Activated gamma-delta T cell (primary cell): ENCODE measurements at places on chromosomes 5 and 9.

DNA sequence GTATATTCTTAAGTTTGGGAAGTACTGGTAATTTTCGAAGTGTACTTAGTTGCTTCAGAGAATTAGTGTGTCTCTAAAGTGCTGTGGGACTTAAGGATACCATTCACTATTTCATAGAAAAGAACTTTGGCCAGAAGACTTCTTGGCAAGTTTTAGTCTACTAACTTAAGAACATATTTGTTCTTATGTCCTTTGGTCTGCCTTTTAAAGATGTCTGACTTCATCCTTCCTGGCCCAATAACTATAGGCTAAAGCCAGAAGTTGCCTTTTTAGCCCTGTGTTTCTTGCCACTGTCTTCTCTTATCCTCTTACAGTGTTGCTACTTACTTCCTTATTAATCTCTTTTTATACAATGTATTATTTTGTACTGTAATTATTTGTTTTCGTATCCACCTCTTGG lies 6.3 kb downstream of the RBM27 start:
- DNase-seq: no peak

GRCh38 chr5:14818931-14819790 lies 52.4 kb downstream of the ANKH start:
- DNase-seq: no peak

DNA sequence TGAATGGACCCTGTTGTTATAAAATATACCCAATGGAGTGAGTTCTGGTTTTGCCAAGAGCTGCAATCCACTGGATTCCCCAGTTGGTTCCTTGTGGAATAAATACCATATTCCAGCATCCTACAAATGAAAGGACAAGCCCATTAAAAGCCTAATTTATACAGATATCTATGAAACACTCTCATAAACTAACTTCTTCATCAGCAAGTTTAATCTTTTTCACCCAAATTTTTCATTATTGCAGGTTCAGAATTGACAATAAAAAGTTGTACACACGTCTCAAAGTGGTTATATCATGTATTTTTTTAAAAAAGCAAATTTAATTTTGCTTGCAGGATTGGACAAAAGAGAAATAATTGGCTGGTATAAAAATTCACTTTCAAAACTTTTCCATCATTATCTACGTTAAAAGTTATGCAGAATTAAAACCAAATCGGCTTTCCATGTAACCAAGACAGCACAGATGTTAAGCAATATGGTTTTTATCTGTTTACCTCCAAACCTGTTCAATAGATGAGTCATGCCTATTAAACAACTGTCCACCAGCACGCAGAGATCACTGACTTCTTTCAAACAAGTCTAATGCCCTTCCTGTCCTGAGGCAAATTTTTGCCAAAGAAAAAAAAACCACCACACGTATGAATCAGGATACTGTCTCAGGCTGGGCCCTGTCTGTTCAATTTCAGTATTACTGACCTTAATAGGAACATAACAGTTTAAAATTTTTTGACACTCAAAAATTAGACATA lies 42.5 kb downstream of the CEMIP2 start:
- no peak for DNase-seq

GRCh38 chr9:4812858-4813257 lies 20.1 kb downstream of the RCL1 start:
- no peak for DNase-seq

DNA sequence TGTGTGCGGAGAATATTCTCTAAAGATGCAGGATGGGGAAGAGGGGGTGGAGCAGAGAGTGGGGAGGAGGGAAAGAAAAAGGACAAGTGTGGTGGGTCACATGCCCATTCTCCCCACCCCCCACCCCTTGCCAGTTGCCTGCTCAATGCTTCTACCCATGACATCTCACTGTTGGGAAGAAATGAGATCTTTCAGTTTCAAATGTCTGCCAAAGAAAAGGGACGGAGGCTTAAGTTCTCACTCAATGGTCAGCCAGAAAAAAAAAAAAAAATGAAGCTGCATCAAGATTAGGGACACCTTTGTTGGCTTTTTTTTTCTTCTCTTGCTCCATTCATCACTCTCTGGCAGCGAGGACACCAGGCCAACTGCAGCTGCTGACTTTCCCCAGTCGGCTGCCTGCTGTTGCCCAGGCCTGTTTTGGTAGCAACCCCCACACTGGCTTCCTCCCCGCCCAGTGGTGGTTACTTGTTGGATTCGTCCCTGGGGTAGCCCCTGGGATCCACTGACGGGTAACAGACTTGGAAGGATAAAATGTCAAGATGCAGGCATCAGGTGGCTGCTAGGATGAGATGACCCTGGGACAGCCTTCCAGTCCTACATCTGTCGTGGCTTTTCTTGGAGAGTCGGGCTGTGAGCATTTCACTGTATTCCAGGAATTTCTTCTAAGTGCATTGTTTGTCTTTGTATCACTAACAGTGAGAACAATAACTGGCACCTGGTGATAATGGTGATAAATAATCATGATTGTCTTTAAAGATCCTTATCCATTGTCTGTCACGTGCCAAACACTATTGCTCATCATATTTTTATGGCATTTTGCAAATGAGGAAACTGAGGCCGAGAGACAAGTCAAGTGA lies 9.1 kb downstream of the WWC1 start:
- DNase-seq: no peak

- DNase-seq: no peak
Observed at GRCh38 chr9:134488331-134489280, 153.0 kb upstream of the COL5A1 start.

DNA sequence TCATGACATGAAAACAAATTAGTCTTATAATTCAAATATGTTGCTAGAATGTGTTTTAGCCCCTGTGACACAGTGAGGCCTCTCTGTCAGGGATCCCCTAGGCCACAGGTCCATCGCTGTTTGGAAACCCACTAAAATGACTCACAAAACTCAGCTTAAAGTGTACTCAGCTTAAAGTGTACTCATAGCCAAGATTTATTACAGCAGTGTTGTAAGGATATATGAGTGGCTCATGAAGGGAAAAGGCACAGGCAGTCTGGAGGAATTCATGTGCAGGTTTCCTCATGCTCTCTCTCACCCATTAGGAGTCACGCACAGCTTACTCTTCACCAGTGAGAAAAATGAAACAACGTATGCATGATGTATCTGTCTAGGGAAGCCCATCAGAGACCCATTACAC lies 24.4 kb upstream of the TGFBI start:
- no peak for DNase-seq

GRCh38 chr5:151089726-151090125 lies 8.9 kb upstream of the TNIP1 start:
- DNase-seq: no peak

GRCh38 chr9:92373167-92373566 lies 31.2 kb downstream of the OGN start:
- no peak for DNase-seq

DNA sequence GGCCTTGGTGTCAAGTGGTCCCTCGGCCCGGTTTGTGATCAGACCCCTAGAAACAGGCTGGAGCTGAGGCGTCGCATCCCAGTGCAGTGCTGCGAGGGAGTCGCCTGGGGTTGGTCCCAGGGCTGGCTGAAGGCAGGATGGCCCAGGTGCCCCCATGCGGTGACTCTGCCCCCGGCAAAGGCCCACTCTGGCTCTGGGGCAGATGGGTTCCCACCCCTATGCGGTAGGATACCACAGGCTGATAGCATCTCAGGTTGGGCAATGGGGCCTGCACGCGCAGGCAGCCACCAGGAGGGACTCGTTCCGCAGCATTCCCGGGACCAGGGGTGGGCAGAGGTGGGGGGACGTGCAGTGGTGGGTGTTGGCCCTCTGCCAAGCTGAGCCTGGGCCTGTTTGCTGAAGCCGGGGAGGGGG lies 86.0 kb downstream of the RXRA start:
- no peak for DNase-seq

DNA sequence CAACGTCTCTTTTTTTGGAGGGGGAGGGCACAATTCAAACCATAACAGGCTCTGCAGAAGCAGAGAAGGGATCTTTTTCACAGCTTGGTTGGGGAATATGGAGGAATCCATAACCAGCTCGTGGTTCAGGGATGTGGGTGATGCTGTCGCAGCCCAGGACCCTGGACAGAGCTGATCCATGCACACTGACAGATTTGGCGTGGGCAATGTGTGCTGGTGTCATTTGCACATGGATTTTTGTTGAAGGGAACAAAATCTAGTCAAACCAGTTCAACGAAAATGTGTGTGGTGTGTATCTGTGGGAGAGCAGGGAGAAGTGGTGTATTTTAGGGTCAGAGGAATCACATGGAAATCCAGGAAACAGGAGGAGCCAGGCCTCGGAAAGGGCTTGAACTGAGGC lies 4.2 kb downstream of the DOCK2 start:
- no peak for DNase-seq

DNA sequence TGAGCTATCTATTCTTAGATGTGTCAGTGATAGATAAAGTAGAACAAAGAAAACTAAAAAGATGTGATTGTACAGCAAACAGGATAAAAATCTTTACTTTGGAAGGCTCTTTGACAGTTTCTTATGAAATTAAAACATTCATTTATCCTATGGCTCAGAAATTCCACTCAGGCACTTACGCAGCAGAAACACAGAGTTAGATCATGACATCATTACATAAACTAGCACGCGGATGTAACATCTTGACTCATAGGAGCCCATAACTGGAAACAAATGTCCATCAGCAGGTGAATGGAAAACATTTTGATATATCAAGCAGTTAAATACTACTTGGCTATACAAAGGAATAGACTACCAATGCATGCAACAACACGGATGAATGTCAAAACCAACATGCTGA lies 45.3 kb downstream of the ICE1 start:
- DNase-seq: no peak

DNA sequence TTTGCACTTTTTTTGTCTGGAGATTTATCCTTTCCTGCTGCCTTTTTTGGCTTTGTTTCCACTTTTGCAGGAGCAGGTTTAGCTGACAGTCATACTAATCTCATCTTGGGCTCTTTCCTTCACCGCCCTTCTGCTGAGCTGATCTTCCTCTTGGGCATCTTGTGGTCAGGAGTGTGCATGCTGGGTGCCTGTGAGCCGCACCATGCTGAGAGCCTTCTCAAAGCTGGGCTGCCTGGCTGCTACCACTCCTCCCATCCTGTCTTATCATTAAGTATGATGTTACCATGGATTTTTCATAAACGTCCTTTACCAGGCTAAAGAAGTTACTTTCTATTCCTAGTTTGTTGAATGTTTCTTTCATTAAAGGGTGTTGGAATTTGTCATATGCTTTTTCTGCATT lies 49.5 kb upstream of the MCCC2 start:
- no peak for DNase-seq

DNA sequence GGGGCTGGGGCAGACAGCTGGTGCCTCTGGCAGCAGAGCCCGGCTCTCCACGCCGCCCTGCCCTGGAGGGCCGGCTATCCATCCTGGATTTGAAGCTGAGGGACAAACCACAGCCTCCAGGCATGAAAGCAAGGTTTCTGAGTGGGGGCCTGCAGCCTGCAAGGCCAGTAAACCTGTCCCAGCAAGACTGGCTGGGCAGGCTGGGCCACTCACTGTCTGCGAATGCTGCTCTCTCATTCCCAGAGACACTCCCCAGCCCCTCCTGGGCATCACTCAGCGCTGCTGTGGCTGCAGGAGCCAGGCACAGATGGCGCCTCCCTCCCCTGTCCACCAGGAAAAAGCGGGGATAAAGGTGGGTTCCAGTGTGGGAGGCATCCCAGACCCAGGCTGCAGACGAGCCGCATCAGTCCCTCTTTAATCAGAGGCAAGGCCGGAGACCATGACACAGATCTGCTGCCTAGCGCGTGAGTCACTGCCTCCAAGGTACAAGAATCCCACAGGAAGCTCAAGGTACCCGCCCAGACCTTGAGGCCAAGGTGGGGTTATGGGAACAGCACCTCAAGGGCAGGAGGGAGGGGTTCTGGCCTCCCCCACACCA lies 118.0 kb downstream of the VAV2 start:
- DNase-seq: no peak

DNA sequence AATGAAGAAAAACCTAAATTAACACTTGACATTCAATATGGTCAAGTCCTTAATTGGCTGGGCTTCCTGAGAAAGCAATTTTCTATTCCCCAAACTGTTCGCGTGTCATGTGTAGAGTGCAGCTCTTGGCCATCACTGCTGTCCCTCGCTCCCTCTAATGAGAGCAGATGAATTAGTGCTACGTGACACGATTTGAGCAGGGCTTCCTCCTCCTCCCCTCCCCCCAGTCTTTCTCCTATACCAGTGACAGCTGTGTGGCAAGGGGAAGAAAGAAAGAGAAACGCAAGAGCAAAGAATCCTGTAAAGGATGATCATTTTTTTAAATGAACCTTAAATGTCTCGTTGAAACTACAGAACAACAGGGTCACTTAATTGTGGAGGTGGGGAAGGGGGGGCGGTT lies 159.6 kb downstream of the BNC2 start:
- DNase-seq: no peak

DNA sequence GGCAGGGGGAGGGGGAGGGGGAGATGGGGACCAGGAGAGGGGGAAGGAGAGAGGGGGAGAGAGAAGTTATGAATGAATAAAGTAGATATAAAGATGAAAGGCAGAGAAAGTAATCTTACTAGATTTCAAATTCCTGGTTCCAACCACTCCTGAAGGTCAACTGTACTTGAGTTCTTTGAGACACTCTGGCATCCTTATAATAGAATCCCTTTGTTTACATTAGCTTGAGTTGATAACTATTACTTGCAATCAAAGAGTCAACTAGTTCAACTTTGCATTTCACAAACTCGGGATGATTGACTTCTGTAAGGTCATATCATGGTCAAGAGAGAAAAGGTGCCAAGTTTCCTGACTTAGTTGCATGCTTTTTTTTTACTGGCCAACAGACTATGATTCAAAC lies 42.2 kb downstream of the BAAT start:
- DNase-seq: no peak

- no peak for DNase-seq
Observed at GRCh38 chr9:94770334-94770733, 43.8 kb downstream of the AOPEP start.

GRCh38 chr9:133707065-133707762 lies 30.9 kb downstream of the SARDH start:
- no peak for DNase-seq

- DNase-seq: no peak
Observed at GRCh38 chr9:35716230-35716629, 15.8 kb downstream of the TLN1 start.

- DNase-seq: no peak
Observed at GRCh38 chr5:75523275-75523674, 11.6 kb downstream of the POLK start.

GRCh38 chr5:12848709-12849108 lies 944.5 kb upstream of the CTNND2 start:
- DNase-seq: no peak

- no peak for DNase-seq
Observed at GRCh38 chr5:32182463-32183063, 8.4 kb upstream of the GOLPH3 start.

GRCh38 chr9:75464726-75465125 lies 376.4 kb downstream of the OSTF1 start:
- no peak for DNase-seq

- DNase-seq: no peak
Observed at GRCh38 chr9:81589819-81590218, 99.5 kb downstream of the TLE1 start.

DNA sequence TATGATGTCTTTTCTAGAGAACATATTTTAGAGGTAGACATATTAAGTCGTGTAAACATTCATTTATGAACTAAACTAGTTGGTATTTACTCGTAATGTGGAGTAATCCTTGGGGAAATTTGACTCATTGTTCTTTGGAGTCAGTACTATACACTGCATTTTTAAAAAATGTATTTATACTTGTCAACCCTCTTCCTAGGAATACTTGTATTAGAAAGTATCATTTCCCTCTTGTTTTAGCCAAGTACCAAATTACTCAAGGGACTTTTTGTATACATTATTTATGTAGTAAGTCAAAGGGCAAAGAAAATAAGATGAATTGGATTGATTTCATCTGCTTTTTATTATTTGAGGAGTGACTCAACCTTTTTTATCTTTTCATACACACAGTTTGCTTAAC lies 248.1 kb upstream of the IZUMO3 start:
- no peak for DNase-seq
